ENCODE measurements at places on chromosomes 2 and 18.

DNA sequence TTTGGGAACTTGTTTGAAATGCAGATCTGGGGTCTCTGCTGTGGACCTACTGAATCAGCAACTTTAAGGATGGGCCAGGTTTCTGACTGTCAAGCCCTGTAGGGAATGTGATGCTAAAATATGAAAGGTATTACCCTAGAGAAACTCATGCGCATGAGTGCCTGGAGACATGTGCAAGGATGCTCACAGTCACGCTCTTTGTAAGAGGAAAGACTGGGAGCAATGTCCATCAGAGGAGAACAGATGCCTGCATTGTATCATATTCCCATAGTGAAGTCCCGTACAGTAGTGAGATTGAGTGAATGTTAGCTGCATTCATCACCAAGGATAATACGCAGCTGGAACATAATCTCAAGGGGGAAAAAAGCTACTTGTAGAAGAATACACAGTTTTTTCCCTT lies 14.1 kb downstream of the ZNF407 start:
- DNase-seq = no peak

GRCh38 chr2:98404556-98405250 lies 40.0 kb upstream of the INPP4A start:
- no peak for DNase-seq

DNA sequence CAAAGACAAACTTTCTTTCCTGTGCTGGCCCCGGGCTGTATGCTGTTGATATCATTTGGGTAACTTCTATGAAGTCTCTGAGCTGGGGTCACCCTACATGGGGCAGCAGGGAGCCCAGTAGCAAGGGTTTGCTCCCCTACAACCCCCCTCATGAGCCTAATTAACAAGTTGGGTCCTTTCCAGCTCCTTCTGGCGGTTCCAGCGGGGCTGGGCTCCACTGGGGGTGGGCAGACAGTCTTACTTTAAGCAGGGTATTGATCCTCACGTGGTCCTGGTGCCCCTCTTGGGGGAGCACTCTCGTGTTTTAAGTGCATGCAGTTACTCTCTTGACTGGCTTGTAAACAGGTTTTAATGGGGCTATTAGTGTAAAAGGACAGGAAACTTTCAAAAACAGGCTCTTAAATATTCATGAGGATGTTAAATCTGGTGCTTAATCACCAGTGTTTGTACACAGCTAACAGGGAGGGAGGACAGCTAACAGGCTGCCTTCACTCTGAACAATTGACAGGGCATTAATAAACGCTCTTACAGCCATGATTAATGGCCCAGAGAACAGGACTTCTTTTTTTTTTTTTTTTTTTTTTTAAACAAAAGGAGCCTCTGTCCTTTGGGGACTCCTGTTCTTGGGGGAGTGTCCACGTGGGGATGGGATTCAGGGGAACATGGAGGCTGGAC lies 36.6 kb upstream of the SKOR2 start:
- DNase-seq = no peak

DNA sequence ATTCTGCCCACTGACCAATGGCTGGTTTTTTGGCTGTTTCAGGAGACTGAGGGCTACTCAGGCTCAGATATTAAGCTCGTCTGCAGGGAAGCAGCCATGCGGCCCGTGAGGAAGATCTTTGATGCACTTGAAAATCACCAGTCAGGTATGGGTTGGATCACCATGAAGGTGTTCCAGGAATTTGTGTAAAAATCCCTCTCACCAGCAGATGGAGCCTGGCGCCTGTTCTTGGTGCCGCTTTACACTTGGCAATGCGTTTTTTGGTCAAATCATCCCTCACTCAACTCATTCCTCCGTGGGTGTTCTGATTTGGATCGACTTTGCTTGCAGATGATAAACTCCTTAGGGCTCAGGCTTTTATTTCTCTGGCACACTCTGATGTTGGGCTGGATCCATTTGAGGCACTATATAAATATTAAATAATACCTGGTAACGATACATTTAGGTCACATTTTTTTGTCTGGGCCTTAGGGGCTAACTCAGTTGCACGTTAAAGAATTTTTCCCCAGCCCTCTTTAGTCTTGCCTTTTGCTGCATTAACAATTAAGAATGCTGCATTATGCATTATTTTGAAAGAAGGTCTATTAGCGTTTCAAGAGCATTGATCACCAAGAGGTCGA lies 50.0 kb downstream of the HDHD2 start:
- peak; percentile 44 for DNase-seq

DNA sequence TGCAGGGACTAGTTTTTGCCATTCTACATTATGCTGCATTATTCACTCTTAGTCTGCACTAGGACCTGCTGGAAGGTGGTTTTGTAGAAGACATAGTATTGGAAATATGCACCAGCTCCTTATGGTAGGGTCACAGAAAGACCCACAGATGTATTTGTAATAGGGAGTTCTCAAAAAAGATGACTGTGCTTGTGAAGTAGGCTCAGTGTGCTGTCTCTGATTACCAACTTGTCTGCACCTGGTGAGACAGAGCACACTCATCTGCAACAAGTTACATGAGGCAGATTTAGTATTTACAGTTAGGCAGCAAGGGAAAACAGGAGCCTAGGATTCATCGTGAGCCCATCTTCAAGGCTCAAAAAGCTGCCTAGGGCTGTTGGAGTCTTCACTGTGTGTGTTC lies 29.4 kb downstream of the RHBDD1 start:
- DNase-seq = no peak

- DNase-seq = no peak
Measured at GRCh38 chr2:226669249-226669648, 130.4 kb downstream of the IRS1 start.

- no peak for DNase-seq
Measured at GRCh38 chr2:163799807-163800206, 64.0 kb upstream of the FIGN start.

- no peak for DNase-seq
Measured at GRCh38 chr18:26634631-26635030, 86.3 kb upstream of the KCTD1 start.

DNA sequence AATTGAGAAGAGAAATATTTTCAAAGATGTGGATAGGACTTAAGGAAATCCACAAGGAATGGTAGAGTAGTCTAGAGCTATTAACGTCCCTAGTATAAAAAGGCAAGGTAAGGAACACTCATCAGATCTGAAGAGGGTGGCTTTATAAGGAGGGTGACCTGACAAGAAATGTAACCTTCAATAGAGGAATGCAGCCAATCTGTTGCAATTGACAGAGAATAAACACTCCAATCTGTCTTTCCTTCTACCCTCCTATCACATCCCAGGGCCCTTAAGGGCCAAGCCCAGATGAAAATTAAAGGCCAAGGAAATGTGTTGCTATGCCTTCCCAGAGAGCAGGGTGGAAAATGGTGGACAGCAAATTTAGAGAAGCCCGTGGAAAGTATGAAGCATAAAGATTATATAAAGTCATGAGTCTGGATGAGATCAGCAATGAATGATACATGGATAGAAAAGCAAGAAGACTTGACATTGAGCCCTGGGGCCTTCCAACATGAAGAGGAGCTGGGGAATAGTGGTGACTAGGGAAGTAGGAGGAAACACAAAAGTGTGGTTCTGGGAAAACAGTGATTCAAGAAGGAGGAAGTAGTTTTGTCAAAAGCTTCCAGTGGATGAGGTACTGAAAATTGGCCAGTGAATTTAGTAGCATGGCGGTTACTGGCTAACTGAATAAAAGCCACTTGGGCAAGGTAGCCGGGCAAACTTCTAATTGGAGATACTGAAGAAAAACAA lies 270.6 kb upstream of the TANK start:
- no peak for DNase-seq

DNA sequence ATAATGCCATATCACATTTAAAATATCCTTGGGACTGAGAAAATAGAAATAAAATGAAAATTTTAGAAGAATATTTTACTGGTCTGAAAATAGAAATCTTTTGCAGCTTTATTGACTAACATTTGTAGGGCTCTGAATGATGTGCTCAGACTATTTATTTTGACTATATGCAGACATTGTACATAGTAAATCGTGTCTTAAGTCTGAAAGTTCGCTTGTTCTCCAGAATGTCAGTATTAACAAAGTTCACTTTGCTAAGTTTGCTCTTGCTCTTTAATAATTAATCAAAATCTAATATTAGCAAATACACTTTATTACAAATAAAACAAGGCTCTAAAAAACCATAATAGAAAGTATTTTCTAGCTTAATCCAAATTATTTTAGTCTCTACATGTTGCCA lies 219.8 kb downstream of the WDR7 start:
- no peak for DNase-seq

GRCh38 chr2:162769066-162769465 lies 69.5 kb downstream of the KCNH7 start:
- no peak for DNase-seq

DNA sequence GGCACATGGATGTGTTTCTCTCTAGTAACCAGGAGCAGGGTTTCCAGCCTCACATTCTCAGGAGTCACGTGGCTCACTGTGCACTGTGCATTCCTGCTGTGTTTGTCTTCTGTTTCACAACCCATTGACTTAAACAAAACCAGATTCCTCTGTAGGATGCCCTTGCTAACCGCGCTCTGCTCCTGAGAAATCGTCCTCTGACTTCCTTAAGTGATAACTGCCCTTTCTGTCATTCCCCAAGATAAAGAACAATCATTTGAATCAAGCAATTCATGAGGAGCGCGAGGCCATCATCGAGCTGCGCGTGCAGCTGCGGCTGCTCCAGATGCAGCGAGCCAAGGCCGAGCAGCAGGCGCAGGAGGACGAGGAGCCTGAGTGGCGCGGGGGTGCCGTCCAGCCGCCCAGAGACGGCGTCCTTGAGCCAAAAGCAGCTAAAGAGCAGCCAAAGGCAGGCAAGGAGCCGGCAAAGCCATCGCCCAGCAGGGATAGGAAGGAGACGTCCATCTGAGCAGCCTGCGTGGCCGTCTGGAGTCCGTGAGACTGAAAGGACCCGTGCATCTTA lies 60.2 kb downstream of the RALBP1 start:
- no peak for DNase-seq

- no peak for DNase-seq
Measured at GRCh38 chr2:66362701-66363100, 72.2 kb upstream of the MEIS1 start.

DNA sequence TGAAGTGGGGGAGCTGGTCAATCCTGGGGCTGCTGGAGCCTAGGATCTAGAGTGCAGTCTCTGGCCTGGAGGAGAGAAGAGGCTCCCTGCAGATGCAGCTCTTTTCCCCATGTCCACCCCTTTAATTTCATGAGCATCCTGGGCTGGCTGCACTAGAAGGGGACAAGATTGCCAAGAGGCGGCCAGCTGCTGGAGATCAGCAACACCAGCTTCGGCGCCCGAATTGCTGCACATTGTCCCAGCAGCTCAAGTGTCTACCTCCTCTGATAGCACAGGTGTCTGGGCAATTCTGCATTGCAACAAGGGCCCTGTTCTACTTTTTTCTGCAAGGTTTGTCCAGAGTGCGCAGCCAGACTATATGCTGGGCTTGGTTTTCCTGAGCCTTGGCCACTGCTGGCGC lies 125.7 kb downstream of the AGAP1 start:
- DNase-seq = no peak

DNA sequence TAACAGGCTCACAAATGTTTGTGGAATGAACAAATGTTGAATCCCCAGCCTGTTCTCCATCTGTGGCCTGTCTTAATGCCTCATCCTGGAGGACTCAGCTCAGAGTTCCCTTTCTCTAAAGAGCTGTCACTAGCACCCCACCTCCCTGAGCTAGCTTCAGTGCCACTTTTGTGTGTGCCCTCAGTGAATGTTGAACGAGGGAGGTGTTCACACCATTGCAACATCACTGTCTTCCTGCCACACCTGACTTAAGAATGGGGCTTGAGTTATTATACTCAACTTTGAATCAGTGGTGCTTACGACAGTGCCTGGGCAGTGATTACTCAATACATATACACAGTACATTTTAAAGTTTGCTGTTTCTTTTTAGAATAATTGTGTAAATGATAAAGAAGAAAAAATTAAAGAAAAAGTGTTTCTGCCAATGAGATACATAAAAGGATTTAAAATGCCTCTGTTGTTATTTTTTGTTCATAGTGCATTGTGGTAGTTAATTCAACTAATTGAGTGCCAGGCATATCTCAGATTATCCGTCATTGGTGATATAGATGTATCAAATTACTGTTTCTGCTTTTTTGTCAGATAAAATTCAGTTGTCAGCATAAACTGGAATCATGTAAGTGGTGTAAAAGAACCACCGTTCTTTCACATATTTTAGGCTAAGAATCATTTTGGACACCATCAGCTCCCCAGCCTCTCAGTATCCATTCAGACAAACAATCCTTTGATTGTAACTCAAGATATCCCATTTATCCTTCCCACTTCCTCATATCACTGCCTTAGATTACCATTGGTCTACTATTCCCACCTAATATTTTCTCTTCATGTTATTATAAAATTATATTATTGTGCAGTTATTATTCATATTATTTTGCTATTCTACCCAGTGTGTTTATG lies 304.7 kb downstream of the PTPRM start:
- DNase-seq = no peak

DNA sequence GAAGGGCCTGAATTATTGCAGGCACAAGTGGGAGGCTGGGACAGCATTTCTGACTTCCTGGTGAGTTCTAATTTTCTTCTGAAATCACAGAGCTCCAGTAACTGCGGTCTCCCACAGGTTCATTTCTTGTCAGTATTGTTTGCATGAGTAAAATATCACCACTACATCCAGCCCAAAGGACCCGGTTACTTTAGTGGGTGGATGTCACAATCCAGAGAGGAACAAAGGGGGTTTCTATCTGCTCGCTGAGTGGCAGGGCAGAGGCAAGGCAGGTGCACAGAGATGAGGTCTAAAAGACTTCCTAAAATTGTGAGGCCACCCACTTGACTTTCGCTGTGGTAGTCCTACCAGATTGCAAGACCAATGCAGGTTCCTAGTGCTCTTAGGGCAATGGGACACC lies 800.4 kb upstream of the ID2 start:
- no peak for DNase-seq

- DNase-seq = no peak
Measured at GRCh38 chr18:3150274-3150673, 69.5 kb downstream of the MYOM1 start.

GRCh38 chr2:12719400-12720277 lies 2.9 kb downstream of the TRIB2 start:
- no peak for DNase-seq

DNA sequence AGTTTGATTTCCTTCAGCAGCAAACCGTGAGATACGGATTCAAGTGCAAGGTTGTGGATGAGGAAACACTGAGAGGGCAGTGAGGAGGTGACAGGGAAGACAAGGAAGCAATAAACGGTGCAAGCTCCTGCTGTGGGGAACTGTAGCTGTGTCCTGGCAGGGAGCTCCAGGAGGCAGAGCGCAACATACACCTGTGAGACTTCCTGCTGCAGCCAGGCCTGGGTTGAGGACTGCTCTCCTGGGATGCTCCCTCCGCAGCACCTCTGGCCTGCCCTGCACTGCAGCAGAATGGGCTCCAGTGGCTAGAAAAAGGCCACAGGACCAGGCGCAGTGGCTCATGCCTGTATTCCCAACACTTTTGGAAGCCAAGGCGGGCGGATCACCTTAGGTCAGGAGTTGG lies 85.5 kb downstream of the MRO start:
- no peak for DNase-seq

All from activated T-cell treated with anti-CD3 and anti-CD28 coated beads for 1 hour (primary cell).